Fibroblast of lung (primary cell): ENCODE measurements at places on chromosomes 2 and 18. TPM values are rescaled to one million over a fixed set of nuclear protein-coding genes. Genes with fewer than 3 reads are reported as not detected.
A peak's percentile ranks its signal among the peaks of the same experiment; 100 is the strongest.

Gene SERPINB3
- total RNA-seq, result not detected in 2 replicates

DNA sequence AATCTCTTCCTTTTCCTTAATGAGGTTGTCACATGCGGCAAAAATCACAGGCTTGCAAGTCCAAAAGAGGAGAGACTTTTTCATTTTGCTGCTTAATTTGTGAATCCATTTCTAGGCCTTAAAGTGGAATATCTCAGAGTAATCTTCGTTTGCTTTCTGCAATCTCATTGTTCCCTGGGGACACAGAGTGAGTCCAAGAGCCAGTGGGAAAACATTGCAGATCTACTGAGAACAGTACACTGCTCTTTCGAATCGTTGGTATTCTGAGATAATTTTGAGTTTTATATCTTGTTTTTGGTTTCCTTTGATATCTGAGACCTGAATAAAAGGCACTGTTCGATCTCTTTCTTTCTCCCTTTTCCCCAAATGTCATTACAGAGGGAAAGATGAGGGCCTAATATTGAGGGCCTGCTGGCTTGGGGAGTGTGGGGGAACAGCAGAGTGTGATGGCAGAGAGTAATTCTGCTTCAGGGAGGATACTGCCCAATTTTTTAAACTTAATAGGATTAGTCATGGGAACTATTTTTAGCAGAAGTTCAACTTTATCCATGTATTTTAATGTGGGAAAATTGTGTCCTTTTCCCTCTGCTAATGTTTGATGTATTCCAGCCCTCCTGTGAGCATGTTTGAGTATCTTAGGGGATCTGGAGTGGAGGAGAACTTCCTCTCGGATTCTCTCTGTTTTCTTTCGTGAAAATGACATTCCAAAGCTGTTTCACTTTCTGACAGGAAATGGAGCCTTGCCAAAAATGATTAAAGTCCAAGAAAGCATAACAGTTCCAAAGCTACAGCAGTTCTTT is 418.2 kb upstream of the ZEB2 start:
- no peaks in the 10 kb centered on the region for H3K36me3 ChIP-seq
- H3K4me3 ChIP-seq, result no peak overlapping the region
- H3K27me3 ChIP-seq, result no peaks in the 10 kb centered on the region
- peaks cover 5% of the 10 kb centered on the region for H3K4me1 ChIP-seq
- H3K27ac ChIP-seq, result peak overlapping the region; percentile 57

DNA sequence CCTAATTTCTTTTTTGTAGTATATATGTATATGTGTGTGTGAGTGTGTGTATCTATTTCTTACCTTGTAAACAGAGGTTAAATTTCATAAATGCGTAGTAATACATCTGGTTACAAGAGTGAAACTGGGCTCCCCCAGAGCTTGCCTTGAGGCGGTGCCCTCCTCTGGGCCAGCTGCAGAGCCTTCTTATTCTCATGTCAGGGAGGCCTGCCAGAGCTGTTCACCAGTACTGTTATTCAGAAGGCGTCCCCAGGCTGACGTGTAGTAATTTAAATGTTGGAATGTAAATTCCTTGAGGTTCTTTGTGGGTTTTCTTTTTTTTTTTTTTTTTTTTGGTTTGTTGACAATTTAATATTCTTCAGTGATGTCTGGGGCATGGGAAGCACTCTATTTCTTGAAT is 11.2 kb downstream of the COPS8 start:
- DNase-seq, result peak; percentile 91
- H3K36me3 ChIP-seq, result peaks cover 9% of the 10 kb centered on the region
- H3K4me3 ChIP-seq, result no peak overlapping the region
- peak overlapping the region; percentile 45 for H3K27ac ChIP-seq
- no peaks in the 10 kb centered on the region for H3K27me3 ChIP-seq

GRCh38 chr2:168155680-168156079 is 91.7 kb downstream of the STK39 start:
- no peak overlapping the region for H3K4me3 ChIP-seq
- no peak overlapping the region for H3K27ac ChIP-seq
- DNase-seq, result no peak
- H3K4me1 ChIP-seq, result peaks cover 6% of the 10 kb centered on the region
